ENCODE measurements at places on chromosomes 5 and 9.
A peak's percentile ranks its signal among the peaks of the same experiment; 100 is the strongest.

GRCh38 chr9:101035098-101035497 is 6.6 kb downstream of the PLPPR1 start:
- no peak for DNase-seq

GRCh38 chr9:111096051-111096450 is 57.8 kb upstream of the LPAR1 start:
- DNase-seq: no peak

DNA sequence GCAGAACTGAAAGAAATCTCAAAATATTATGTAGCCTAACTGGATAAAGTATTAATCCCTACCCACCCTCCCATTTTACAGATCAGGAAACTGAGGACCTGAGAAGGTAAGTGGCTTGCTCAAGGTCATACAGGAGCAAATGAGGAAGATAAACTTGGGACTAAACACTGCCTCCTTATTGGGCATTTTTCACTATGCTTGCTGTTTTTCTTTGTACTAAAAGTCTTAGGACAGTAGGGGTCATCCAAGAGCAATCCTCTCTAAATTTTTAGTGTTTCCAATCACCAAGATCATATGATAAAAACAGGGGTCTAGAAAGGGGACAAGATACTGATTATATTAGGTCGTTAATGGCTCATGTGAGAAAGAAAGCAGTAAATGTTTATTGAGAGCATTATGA is 80.8 kb downstream of the RORB start:
- DNase-seq: no peak

- DNase-seq: no peak
Observed at GRCh38 chr9:95055851-95056551, 261.5 kb downstream of the FANCC start.

- no peak for DNase-seq
Observed at GRCh38 chr9:89360465-89360864, 42.2 kb downstream of the SECISBP2 start.

- DNase-seq: peak; percentile 8
Observed at GRCh38 chr9:104177003-104177611, 83.0 kb downstream of the SMC2 start.

DNA sequence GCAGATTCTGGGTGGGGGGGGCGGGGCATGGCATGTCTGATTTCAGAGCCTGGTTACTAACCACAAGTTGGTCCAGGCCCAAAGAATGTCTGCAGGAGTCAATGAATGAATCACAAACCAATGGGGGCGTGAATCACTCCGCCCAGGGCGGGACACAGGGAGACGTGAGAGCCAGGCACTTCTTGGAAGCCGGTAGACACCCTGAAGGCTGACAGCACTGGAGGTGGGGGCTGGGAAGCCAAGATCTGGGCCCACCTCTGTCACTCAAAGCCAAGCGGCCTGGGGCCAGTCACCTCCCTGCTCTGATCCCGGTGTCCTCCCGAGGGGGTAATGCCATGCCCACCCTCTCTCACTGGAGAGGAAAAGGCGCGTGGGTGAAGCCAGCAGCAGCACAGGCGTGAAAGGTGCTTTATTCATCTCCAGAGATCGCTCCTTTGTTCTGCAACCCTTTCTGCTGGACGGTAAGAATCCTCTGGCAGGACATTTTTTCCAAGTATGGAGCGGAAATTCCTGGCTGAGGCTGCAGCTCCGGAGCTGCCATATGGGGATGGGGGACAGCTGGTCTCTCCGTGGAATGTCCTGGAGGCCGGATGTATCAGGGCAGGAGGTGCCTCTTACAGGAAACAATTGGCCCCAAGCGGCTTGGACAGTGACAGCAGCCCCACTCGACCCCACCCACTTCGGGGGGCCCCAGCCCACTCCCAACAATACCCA is 85.0 kb downstream of the STK10 start:
- DNase-seq: peak; percentile 46

- no peak for DNase-seq
Observed at GRCh38 chr9:91809581-91810285, 140.3 kb downstream of the ROR2 start.

DNA sequence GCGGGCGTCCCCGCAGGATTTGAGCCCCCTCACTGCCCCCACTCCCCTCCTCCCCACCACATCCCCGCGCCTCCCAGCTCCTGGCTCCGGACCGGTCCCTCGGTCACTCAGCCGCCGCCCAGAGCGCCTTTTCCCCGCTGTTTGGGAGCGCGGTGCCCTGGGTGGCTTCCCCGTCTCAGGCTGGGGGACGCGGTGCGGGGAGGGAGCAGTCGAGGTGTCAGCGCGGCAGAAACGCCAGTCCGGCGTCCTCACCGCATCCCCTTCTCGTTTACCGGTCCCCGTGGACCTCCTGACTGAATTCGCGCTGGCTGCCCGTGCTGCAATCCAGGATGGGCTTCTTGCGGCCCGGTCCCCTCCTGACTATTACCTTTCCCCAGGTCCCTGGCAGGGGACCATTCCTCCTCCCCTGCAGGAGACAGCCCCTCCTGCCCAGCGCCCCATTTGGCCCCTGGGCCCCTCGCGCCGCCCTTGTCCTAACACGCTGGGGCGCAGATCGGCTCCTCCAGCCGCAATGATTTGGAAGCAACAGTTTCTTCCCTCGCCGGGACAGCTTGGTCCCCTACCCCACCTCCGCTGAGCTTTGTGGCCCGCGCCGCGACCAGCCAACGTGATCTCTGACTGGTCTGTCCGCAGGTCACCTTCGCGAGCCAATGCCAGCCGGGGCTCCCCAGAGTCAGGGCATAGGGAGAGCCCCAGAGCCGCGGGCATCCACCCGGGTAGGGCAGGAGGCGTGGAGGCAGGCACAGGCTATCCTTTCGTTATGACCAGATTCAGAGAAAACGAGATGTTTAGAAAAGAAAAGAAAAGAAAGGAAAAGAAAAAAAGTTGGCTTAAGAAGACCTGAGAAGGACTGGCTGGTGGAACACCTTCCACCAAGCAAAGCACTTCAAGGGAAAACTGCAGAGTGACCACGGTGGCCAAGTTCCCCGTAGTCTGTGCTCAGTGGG is 1.2 kb downstream of the ANKRD33B start:
- peak; percentile 39 for DNase-seq

DNA sequence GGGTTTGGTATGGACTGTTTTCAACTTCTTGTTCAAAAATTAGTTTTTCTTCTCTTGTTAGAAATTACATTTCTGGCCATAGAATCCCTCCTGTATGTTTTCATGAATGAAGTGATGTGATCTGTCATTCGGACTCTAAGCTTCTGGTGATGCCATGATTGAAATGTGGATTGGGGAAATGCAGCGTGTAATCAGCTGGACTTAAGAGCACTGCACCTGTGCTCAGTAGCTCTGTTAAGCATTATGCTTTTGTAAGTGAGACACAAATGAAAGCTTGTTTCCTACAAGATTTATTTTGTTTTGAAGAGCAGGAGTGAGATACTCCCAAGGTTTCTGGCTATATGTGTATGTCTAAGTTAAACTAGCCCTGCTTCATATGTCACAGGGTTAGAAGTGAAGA is 24.0 kb upstream of the FAM120AOS start:
- DNase-seq: no peak

GRCh38 chr5:53319315-53319714 is 161.1 kb upstream of the FST start:
- no peak for DNase-seq

DNA sequence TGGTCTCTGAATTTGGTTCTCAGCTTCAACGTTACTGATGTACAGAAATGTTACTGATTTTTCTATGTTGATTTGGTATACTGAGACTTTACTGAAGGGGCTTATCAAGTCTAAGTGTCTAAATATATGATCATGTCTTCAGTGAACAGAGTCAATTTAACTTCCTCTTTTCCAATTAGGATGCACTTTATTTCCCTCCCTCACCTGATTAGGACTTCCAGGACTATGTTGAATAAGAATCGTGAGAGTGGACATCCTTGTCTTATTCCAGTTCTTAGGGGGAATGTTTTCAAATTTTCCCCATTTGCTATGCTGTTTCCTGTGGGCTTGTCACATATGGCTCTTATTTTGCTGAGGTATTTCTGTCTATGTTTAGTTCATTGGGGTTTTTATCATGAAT is 349.5 kb downstream of the PRR16 start:
- DNase-seq: no peak

DNA sequence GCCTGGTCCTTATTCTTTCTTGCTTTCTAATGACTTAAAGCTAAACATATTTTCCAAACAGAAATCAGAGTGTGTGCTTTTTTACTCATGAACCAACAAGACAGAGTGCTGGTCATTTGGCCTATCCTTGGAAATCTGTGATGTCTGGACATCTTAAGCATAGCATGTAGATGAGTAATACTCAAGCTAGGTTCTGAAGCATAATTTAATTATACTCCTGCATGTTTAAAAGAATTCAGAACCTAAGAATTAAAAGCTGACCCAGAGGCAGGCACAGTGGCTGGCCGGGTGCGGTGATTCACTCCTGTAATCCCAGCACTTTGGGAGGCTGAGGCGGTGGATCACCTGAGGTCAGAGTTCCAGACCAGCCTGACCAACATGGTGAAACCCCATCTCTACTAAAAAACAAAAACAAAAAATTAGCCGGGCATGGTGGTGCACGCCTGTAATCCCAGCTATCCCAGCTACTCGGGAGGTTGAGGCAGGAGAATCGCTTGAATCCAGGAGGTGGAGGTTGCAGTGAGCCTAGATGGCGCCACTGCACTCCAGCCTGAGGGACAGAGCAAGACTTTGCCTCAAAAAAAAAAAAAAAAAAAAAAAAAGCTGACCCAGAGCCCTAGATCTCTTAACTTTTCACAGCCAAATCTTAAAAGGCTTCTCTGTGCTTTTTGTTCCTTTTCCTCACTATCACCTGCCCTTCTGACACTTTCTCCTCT is 16.2 kb upstream of the TJP2 start:
- no peak for DNase-seq

GRCh38 chr9:34675048-34675714 is 12.7 kb upstream of the CCL27 start:
- peak; percentile 92 for DNase-seq

DNA sequence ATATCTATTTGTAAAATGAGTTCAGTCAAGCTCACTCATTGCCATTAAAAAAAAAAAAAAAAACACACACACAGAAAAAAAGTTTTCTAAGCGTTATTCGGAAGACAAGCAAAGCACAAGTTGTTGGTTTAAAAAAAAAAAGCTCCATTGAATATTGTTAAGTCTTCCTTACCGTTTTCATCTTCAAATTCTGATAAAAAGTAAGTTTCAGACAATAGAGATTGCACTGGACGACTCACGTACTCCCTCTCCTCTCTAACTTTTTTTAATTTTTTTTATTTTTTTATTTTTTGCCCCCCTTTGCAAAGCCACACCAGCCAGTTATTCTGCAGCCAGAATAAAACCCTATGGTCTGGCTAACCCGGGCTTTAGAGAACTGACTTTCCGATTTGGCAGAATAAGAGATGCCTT is 544 bp downstream of the ADAMTS6 start:
- DNase-seq: no peak

DNA sequence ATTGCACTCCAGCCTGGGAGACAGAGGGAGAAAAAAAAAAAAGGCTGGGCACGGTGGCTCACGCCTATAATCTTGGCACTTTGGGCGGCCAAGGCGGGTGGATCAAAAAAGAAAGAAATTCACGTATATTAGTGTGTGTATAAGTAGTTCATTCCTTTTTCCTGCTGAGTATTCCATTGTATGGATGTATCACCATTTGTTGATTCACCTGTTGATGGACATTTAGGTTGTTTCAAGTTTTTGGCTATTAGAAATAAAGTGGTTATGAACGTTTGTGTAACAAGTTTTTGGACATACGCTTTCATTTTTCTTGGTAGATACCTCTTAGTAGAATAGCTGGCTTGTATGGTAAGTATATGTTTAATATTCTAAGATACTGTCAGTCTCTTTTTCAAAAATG is 28.5 kb downstream of the ZNF131 start:
- no peak for DNase-seq

All from suppressor macrophage treated with lipopolysaccharide for 4 hours (primary cell).